ENCODE measurements at places on chromosomes 5 and 9. TPM values are rescaled to one million over a fixed set of nuclear protein-coding genes. Genes with fewer than 3 reads are reported as not detected.

GRCh38 chr5:39624268-39624886, 199.6 kb upstream of the DAB2 start:
- no peaks in the 10 kb centered on the region for H3K36me3 ChIP-seq
- peaks cover 3% of the 10 kb centered on the region for H3K27me3 ChIP-seq
- H3K27ac ChIP-seq: no peak overlapping the region
- H3K4me3 ChIP-seq: no peak overlapping the region
- no peaks in the 10 kb centered on the region for H3K4me1 ChIP-seq
- DNase-seq: no peak

- H3K27ac ChIP-seq: no peak overlapping the region
- DNase-seq: no peak
- H3K36me3 ChIP-seq: no peaks in the 10 kb centered on the region
- no peaks in the 10 kb centered on the region for H3K27me3 ChIP-seq
Observed at GRCh38 chr9:13810510-13810909, 503.4 kb downstream of the NFIB start.

FAM81B gene
- total RNA-seq: not detected

TCF7 gene
- 315 TPM for total RNA-seq

CFAP77 gene
- not detected for total RNA-seq
